Mesothelial cell of epicardium (in vitro differentiated cells): ENCODE measurements at places on chromosomes 6 and 20.

GRCh38 chr20:63009988-63010769, 3.4 kb upstream of the BHLHE23 start:
- no peak for DNase-seq

- no peak for DNase-seq
These were observed 3.3 kb upstream of the SLC29A1 start for GRCh38 chr6:44219815-44220784.

GRCh38 chr6:146962329-146962728, 241.9 kb upstream of the STXBP5 start:
- peak; percentile 42 for DNase-seq

DNA sequence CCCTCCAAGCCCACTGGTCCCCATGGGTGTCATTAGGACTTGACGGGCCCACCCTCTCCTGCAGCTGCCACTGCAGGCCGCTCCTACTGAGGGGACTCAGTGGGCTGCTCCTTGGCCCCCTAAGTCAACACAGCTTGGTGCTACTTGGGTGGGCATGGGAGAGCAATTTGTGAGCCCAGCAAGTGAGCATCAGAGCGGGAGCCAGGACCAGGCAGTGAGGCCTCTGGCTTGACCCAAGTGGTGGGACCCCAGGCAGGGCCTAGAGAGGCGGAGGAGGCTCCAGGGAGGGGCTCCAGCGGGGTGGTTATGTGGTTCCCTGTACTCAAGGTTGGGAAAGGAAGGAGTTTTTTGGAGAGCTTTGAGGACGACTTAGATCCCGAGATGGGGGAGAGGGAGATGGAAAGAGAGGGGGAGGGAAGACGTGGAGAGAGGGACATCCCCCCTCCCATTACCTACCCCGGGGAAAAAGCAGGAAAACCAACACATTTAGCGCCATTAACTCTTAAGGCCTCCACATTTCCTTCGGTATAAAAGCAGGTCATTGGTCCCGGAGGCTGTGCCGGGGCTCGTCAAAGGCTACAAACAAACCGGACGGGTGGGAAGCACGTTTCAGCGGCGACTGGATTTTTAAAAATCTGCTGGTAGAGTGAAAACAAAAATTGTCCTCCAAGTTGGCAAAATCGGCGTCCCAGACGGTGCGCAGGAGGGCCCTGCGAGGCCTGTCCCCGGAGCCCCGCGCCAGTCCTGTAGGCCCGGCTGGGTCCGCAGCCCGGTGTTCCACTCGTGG, 8.8 kb downstream of the FOXC1 start:
- DNase-seq = no peak

DNA sequence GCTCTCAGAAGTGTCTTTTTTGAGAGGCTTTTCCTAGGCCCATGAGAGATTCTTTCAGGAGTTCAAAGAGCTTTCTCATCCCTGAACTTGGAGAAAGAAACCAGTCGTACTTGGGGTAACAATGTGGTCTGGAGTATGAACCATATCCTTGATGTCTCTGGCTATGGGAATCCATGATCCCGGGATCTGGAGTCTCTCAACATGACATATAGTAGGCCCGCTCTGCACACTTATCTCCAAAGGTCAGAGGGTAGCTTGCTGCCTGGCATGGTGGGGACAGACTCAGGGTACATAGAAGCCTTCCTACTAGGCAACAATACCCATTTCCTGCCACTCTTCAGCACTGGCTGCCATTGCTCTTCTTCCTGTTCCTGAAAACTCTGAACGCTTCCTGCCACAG, 42.2 kb upstream of the NFATC2 start:
- no peak for DNase-seq

DNA sequence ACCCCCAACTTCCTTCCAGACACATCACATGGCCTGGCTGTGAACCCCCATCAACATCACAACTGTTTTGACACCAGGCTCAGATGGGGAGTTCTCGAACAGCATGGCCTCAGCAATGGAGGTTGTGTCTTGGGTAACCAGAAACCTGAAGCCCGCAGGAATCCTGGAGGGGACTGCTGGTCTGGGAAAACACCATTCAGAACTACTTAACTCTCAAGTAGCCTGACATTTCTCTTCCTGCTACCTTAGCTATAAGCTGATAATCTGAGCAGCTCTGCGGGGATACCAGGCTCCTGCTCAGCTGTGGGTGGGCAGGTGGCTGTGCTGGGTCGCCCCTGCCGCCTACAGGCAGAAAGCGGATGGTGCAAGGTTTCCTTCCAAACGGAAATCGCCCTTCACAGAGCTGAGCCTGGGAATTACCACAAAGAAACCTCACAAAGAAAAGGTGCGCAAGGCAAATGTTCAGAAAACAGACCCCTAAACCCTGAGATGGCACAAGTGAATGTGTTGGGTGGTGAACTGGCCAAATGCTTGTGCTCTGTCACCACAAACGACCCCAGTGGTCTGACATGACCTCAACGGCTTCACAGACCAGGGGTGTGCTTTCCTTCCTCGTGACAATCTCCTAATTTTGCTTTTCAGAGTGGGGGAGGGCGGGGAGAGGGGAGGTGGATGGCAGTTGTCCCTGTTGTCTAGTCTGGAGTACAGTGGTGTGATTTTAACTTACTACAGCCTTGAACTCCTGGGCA, 29.5 kb downstream of the SNX5 start:
- DNase-seq = peak; percentile 50
